ENCODE measurements at places on chromosomes 7 and 10.
A peak's percentile ranks its signal among the peaks of the same experiment; 100 is the strongest.

GRCh38 chr7:45593121-45593541, 19.0 kb downstream of the ADCY1 start:
- ATAC-seq: no peak

- no peak for ATAC-seq
Observed at GRCh38 chr7:92753614-92754013, 82.8 kb downstream of the CDK6 start.

DNA sequence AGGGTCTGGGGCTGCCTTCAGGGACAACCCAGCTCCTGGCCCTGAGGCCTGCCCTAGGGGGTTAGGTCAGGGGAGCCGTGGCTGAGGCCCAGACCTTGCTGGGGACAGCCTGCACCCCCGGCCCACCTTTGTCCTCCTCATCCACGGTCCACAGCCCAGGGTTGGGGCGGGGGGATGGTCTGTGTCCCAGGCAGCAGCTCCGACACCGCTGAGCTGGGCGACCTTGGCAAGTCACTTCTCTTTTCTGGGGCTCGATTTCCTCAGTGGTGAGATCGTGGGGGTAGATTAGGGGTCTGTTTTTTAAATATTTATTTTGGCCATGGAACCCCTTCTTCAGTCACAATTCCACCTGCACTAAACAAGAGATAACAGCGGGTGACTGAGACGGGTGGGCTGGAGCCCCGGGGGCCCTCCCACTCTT, 30.9 kb downstream of the DNAJB12 start:
- no peak for ATAC-seq

- no peak for ATAC-seq
Observed at GRCh38 chr7:69768986-69769595, 170.8 kb downstream of the AUTS2 start.

GRCh38 chr10:69080226-69080625, 7.7 kb upstream of the SRGN start:
- ATAC-seq: no peak

GRCh38 chr10:35005868-35006267, 84.3 kb downstream of the CUL2 start:
- no peak for ATAC-seq

GRCh38 chr7:159116581-159117339, 27.9 kb downstream of the VIPR2 start:
- no peak for ATAC-seq

GRCh38 chr7:18541181-18541870, 45.8 kb downstream of the HDAC9 start:
- ATAC-seq: no peak

DNA sequence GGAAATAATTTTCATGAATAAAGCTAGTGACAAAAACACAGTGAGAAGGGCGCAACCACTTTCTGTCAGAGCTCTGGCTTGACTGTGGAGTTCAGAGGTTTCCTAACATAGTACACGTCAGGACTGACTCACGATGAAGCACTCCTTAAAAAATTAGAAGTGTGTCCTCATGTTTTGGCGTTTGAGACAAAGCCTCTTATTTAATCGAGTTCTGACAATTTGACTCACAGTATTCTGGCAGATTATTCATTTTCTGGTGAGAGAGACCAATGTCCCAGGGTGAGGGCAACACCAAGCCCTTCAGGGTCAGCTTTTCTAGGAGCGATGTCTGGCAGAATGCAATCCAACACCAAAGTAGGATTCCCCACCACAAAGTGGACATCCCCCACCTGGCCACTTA, 108.7 kb downstream of the DIP2C start:
- peak; percentile 90 for ATAC-seq

DNA sequence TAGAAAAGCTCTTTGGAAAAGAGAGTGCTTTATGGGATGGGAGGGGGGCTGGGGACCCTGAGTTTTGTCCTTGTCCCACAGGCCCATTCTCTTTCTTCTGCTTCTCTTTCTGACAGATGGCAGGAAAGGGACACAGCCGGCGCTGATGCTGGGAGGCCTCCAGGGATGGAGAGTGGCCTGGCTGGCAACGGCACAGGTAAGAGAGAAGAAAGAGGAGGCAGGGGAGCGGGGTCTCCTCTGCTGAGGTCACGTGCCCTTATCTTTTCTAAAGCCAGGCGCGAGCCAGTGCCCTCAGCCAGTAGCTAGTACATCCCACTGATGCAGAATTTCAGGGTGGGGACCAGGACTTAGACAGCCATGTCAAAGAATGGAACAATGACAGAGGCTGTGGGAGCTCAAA, 9.2 kb downstream of the ZNF775 start:
- no peak for ATAC-seq

DNA sequence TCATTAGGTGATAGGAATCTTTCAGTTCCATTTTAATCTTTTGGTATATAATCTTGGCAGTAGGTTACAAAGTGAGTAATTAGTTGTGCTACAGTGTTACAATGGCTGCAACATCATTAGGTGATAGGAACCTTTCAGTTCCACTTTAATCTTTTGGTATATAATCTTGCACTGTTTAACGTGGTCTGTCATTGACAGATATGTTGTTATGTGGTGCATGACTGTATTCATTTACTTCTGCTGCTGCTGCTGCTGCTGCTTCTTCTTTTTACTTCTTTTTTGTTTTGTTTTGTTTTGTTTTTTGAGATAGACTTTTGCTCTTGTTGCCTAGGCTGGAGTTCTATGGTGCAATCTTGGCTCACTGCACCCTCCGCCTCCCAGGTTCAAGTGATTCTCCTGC, 28.6 kb downstream of the ST7 start:
- no peak for ATAC-seq

DNA sequence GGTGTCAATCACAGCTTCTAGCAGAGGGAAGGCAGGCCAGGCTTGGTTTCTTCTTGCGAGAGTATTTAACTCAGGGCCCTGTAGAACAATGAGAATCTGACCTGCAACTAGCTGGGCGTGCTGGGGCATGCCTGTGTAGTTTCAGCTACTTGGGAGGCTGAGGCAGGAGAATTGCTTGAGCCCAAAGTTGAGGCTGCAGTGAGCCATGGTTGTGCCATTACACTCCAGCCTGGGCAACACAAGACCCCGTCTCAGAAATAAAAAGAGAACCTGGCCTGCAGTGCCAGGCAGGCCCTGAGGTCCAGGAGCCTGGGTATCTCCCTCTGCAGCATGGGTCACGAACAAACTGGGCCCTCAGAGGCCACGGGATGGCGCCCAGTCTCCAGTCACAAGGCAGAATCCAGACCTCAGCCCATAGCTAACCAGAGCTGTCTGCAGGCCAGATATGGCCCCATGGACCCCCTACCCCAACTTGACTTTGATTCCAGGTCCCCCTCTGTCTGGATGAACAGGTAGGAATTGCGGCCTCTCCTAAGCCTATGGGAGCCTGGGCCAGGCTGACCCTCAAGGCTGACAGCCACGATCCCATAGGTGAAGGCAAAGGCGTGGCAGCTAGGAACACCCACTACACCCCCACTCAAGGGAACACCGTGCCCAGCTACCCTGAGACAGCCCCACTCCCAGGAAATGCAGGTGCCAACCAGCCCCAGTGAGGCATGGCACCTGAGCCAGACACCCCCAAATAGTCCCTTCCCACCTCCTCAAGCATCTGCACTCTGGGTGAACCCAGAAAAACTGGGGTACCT, 102.7 kb upstream of the TNRC18 start:
- ATAC-seq: no peak

DNA sequence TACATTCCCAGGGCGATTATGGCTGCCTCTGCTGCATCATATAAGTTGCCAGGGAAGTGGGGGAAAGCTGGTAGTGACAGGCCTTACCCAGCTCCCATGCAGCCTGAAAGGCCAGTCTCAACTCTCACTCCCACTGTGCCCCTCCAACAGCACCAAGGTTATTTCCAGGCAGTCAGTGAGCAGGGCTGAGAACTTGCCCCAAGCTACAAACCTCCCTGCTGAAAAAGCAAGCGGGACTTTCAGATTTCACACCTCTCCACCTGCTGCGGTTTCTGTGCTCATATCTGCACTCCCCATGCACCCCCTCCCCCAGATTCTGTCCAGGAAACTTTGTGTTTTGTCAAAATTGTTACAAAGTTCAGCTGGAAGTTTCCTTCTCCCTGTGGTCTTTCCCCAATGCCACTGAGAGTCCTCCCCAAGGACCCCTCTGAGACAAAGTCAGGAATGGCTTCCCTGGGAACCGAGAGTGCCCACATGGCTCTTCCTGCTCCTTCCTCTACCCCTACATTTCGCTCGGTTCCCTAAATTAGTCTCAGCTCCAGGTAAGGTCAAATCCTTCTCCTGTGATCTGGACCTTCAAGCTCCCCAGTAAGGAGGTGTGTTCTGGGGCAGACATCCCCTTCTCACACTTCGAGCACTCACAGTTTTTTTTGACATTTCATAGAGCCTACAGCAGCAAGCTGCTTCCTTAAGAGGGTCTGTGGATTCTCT, 25.3 kb upstream of the WNT2 start:
- no peak for ATAC-seq

- ATAC-seq: no peak
Observed at GRCh38 chr10:132617737-132618052, 80.1 kb downstream of the INPP5A start.

- no peak for ATAC-seq
Observed at GRCh38 chr10:74544106-74544505, 282.3 kb upstream of the KAT6B start.

GRCh38 chr7:116327752-116328151, 117.4 kb downstream of the TES start:
- ATAC-seq: no peak

- ATAC-seq: no peak
Observed at GRCh38 chr10:69572159-69573055, 815 bp downstream of the NEUROG3 start.

DNA sequence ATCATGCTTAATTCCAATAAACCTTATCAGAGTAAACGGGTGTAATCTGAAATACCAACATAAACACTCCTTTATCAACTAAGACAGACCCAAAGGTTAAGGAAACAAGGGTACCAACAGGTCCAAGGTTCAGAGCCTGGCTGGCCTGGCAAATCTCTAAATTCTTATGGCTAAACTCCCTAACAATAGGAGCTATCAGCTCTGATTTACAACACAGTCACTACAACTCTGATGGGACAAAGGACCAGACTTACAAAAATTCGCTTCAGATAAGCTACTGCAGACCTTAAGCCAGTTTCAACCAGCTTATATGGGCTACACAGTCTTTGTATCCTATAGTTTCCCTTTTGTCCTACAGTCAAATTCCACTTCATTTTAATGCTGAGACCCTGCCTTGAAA, 381.9 kb downstream of the ZWINT start:
- no peak for ATAC-seq

DNA sequence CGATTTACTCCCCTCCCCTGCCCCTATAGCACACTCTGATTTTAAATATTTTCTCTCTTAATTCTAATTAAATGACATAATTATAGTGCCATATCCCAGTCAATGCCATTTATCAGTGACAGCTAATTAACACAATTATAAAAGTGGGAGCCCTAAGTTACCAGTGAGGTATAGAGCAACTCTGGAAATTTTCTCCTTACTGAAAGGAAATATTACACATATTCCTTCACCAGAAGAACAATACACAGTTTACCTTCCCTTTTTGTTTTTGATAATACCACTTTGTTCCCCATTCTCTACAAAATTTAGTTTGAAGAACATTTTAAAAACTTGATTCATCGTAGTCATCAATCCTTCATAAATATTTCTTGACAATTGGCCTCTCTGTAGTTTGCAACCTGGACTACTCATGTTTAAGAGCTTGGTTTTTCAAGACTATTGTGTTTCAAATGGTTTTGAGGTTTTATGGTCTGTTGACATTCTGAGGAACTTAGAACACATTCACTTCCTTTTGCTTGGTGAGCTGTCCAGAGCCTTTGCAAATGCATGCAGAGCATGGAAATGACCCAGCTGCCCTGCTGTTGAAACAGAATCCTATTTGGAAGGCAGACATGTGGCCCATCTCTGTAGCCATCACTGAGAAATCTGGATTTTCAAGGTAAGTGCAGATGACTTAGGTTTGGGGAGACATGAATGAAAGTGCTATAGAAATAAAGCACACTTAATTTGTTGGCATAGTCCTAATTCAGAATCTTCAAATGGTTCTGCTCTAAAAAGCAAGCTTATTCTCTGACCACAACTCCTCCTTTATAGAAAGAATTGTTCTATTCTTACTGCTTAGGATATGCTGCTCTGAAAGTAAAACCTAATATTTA, at the start of gene GPR141:
Gene GPR141 (plus strand): TSS at position 521 of the 875 bp plus-strand sequence. CDS start 56,628 bp downstream, outside the sequence.
- ATAC-seq: no peak

- ATAC-seq: no peak
Observed at GRCh38 chr7:40597517-40597916, 462.7 kb downstream of the SUGCT start.

DNA sequence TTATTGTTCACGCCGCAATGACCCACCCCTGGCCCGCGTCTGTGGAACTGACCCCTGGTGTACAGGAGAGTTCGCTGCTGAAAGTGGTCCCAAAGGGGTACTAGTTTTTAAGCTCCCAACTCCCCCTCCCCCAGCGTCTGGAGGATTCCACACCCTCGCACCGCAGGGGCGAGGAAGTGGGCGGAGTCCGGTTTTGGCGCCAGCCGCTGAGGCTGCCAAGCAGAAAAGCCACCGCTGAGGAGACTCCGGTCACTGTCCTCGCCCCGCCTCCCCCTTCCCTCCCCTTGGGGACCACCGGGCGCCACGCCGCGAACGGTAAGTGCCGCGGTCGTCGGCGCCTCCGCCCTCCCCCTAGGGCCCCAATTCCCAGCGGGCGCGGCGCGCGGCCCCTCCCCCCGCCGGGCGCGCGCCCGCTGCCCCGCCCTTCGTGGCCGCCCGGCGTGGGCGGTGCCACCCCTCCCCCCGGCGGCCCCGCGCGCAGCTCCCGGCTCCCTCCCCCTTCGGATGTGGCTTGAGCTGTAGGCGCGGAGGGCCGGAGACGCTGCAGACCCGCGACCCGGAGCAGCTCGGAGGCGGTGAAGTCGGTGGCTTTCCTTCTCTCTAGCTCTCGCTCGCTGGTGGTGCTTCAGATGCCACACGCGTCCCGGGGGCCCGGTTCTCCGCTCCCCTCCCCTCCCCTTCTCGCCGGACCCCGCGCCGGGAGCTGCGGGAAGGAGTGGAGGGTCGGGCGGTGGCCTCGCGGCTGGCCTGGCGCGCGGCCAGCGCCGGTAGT, at the start of gene CBX3:
Gene CBX3 (plus strand): TSS at position 499 of the 772 bp plus-strand sequence. CDS start 1,254 bp downstream, outside the sequence.
- ATAC-seq: peak; percentile 75

DNA sequence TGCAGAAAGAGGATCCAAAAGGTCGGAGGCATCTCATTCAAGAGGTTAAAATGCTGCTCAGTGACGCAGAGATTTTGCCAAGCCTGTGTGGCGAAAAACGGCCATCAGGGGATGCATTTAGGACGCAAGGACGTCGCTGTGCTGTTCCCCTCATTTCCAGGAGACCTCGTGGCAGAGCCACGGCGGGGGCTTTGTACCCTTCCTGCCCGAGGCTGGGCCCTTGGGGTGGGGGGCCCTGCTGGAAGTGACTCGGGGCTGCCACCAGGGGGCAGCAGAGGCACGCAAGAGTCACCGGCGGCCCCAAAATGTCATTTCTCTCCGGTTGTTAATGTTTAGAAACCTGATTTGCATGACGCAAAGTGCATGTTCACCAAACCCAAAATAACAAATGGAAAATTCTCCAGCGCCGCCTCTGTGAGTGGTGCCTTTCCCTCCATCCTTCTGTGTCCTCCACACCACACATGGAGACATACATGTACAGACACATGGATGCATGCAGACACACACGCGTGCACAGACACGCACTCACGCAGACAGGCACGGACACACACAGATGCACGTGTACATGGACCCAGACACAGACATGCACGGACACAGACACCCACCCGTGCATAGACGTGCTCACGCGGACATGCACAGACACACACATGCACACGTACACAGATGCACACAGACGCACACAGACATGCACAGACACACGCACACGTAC, 51.0 kb upstream of the NKX6-2 start:
- no peak for ATAC-seq

GRCh38 chr7:41731493-41732435, 28.9 kb upstream of the INHBA start:
- peak; percentile 31 for ATAC-seq

- ATAC-seq: peak; percentile 7
Observed at GRCh38 chr7:26202019-26202990, 760 bp downstream of the CBX3 start.

Measured in gastroesophageal sphincter (tissue), 4 donors.